ENCODE measurements at places on chromosomes 2 and 18.

GRCh38 chr18:61448316-61448715 is 115.1 kb downstream of the CDH20 start:
- no peak for DNase-seq

GRCh38 chr2:88530081-88530480 is 77.6 kb upstream of the FOXI3 start:
- DNase-seq: no peak

- no peak for DNase-seq
Observed at GRCh38 chr2:102321941-102322719, 10.8 kb downstream of the IL1RL1 start.

DNA sequence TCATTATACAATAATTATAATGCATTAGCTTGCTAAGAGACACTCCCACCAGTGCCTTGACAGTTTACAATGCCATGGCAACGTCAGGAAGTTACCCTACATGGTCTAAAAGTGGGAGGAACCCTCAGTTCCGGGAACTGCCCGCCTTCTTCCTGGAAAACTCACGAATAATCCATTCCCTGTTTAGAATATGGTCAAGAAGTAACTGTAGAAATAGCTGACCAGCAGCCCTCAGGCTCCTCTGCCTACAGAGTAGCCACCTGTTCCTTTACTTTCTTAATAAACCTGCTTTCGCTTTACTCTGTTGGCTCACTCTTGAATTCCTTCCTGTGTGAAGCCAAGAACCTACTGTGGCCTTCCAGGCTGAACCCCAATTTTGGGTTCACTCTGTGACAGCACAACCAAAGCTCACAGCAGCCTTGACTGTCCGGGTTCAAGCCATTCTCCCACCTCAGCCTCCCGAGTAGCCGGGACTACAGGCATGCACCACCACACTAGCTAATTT is 20.0 kb upstream of the PTPN2 start:
- DNase-seq: no peak

DNA sequence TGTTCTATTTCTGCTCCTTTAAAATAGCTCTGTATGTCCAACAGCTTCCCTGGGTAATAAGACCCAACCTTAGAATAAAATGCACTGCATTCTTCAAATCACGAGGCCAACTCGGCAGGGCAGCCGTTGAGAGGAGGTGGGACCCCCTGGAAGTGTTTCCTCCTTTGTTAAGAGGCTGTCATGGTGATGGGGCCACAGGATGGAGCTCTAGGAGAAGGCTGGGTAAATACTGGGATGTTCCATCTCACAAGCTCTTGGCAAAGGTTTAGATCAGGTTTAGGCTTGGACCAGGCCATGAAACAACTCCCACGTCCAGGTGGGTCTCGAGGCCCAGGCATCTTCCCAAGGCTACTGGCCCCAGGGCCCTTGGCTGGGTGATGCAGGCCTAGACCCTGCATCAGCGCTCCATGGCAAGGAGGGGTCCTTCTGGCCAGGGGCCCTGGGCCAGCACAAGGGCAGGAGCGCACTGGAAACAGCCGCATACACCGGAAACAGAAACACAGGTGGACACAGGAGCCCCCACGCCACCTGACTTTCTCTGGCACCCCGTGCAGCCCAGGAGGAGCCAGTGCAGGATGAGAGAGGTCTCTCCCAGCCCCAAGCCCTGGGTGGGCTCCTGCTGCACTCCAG is 38.8 kb upstream of the OTOS start:
- DNase-seq: no peak

GRCh38 chr2:24597181-24597870 is 106.3 kb downstream of the NCOA1 start:
- DNase-seq: no peak

DNA sequence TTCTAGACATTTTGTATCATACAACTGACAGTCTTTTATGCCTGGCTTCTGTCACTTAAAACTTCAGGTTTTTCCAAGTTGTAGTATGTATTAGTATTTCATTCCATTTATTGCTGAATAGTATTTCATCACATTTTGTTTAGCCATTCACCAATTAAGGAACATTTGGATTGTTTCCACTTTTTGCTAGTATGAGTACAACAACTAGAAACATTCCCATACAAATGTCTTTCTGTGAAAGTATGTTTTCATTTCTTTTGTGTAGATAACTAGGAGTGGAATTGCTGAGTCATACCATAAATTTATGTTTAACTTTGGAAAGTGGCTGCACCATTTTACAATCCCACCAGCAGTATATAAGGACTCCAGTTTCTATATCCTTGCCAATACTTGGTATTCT is 135.9 kb downstream of the ATAD2B start:
- DNase-seq: peak; percentile 60

- no peak for DNase-seq
Observed at GRCh38 chr18:21904856-21905255, 164.3 kb downstream of the MIB1 start.

DNA sequence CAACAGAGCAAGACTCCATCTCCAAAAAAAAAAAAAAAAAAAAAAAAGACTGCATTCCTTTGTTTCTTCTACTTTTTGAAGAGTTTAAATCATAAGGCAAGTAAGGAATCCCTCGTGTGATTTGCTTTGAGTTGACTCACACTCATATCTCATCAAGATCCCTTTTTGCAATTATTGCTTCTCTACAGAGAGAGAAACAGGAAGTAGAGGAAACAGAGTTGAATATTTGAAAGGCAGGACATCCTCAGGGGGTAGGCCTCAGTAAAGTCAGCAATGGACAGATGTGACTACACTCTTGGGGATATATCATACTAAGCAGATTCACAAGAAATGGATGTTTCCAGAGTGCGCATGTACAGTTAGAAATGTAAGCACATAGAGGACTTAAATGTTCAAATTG is 11.2 kb upstream of the EFR3B start:
- DNase-seq: no peak

- DNase-seq: no peak
Observed at GRCh38 chr2:138757384-138757783, 22.8 kb downstream of the NXPH2 start.

- no peak for DNase-seq
Observed at GRCh38 chr2:120566331-120567035, 169.2 kb upstream of the GLI2 start.

DNA sequence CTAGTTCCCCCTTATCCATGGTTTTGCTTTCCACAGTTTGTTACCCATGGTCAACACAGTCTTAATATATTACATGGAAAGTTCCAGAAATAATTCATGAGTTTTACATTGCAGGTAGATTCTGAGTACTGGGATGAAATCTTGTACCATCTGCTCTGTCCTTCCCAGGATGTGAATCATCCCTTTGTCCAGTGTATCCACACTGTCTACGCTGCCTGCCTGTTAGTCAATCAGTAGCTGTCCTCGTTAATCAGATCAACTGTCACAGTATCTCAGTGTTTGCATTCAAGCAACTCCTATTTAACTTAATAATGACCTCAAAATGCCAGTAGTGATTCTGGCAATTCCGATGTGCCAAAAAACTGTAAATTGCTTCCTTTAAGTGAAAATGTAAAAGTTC is 76.3 kb downstream of the DYNC1I2 start:
- no peak for DNase-seq

GRCh38 chr2:221673248-221673647 is 101.1 kb upstream of the EPHA4 start:
- DNase-seq: no peak

DNA sequence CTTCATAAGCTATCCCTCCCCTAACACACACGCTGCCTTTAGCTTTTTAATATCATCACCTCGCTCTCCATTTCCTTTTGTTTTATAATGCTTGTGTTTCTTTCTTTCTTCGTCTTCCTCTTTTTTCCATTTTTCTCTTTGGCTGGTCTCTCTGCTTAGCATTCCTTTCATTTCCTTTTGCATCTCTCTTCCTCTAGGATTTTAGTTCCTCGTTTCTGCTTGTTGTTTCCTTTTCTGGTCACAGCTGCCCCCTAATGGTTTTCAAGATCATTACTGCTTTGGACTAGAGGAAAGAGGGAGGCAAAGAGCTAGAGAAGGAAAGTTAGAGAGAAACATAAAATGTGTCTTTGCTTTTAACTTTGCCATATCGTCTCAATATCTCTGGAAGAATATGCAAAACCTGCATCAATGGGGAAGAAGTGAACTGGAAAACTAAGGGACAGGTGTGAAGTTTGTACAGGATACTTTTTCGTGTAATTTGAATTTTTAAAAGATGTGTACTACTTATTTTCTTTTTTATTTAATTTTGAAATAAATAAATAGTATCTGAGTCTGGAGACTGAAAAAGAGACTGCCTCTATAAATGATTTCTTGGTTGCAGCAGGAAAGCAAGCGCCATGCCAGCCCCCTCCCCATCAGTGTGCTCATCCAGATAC is 6.3 kb upstream of the NRP2 start:
- no peak for DNase-seq

GRCh38 chr2:1715184-1716013 is 28.9 kb downstream of the PXDN start:
- no peak for DNase-seq
